Osteocyte (in vitro differentiated cells): ENCODE measurements at places on chromosomes 2 and 18. TPM values are rescaled to one million over a fixed set of nuclear protein-coding genes. Genes with fewer than 3 reads are reported as not detected.

DNA sequence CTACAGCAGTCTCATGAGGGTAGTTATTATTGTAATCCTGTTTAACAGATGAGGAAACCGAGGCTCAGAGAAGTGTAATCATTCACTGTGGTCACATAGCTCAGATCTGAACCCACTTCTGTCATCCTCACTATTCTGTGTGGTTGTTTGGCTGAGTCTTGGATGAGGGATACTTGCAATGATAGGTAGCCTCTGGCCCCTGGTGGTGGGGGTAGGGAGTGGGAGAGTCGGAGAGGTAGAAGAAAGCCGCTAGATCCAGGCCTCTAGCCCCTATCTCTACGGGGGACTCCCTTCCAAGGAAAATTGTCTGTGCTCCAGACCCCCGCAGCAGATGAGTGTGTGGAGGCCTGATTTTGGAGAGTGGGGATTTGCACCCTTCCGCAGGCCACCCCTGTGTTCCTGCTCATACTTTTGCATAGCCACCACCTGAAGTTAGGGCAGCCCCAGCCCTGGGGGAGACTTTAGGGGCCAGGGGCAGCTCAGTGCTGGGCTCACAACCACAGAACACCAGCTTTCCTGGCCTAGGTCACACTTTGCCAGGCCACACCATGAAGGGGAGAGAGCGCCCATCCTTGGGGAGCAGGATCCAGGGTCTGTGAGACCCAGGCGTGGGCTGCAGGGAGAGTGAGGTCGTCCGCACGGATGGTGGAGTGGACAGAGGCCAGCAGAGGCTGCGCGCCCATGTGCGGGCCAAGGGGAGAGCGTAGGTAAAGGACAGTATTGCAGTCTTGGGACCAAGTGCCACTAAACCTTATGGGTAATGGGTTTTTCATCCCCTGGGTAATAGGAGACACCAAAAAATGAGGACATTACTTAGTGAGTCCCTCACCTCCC is 148.2 kb downstream of the GLI2 start:
- DNase-seq, result no peak

DNA sequence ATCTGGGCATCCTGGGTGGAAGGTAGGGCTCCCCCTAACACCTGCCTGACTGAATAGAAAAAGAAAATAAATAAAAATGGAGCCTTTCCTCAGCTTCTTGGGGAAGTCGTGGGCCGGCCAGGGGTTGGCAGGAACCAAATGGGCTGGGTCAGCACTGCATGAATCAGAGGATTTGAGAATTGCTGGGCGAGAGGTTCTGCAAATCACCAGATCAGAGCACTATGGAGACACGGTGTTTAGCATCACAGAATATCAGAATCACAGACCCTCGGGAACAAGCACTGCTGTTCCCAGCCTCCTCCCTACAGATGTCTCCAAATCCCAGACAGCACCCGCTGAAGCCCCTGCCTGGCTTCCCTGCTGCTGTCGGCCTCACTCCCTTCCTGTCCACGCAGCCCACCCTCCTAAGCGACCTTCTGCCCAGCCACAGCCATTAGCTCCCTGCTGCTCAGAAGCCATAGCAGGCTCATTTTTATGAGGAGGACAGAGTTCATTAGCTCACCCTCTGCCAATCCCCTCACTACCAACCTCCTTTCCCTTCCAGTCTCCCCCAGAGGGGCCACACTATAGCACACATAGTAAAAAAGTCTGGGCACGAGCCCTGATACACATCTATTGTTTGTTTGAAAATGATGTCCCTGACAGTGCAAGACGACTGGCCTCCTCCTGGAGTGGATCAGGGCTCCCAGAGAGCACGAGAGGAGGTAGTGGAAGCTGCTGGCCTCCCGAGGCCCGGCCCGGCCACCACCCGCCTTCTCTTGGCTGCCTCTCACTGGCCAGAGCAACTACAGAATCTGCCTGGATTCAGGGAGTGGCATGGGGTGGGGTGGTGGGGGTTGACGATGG is 64.6 kb upstream of the TAF1B start:
- DNase-seq, result no peak

DNA sequence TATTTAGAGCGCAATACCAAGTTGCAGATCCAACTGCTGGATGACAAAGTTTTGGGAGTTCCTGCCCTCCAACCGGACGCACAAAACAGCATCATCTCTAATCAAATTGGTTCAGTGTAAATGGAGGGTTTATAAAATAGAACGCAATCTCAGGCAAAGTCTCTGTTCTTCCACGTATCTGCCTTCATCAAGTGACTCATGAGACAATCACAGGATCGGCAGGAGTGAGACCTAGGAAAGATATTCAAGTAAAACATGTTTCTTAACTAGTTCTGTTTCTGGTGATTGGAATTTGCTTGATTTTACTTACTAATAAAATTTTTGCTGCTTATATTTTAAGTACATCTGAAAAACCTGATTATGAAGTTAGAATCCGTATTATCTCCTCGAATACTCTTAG is 7.6 kb downstream of the FZD5 start:
- no peak for DNase-seq

GRCh38 chr2:128424406-128425171 is 105.9 kb upstream of the HS6ST1 start:
- no peak for DNase-seq

DNA sequence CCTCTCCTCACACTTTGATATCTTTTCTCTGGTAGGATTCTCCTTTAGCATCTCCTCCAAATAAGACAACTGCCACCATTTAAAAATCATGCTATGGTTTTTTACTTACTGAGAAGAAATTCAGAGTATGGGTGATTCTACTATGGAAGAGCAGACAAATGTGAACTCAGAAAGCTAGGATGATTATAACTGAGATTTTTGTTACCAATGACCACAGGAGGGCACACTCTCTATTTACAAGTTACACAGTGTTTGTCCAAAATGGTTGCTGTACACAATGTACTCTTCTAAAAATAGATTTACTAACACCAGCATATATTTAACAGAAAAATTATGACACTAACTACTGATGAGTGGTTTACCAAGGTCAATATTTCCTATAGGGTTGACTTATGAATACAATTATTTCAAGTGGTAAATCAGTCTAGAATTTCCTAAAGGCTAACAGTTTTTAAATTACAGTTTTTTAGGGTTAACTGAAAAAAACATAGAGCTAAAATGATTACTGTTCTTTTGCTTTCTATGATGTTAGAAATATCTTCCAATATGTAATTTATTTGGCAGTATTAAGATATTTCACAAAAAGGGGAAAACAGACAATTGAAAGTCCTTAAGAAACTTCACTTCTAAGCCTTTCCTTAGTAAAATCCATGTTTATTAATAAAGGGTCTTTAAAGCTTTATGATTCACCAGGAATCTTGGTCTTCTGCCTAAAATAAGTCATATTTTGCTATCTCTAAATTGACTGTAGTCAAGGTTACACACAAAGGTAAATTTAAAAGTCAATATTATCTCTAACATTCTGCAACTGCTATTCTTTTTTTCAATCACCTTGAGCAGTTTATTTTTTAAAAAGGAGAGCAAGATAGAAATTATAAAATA is 57.2 kb downstream of the MAP4K3 start:
- no peak for DNase-seq

The CNDP1 gene
- not detected in 2 replicates for total RNA-seq

- no peak for DNase-seq
Observed at GRCh38 chr18:3454365-3455089, 4.6 kb downstream of the TGIF1 start.

DNA sequence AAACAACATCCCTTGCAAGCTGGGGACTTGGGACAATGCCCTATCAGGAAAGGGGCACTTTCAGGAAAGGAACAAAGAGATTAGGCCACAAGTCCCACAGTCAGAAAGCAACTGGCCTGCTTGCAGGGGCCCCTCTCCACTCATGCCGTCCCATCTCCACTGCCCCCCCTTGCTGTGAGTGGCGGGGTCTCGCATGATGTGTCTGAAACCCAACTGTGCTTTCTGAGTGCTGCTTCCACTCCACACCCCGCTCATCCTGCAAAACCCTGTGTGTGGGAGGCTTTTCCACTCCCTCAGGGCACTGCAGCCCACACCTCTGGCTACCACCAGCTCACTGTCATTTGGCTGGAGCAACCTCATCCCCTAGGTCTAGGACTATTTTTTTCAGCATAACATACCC is 7.9 kb downstream of the HS6ST1 start:
- no peak for DNase-seq

DNA sequence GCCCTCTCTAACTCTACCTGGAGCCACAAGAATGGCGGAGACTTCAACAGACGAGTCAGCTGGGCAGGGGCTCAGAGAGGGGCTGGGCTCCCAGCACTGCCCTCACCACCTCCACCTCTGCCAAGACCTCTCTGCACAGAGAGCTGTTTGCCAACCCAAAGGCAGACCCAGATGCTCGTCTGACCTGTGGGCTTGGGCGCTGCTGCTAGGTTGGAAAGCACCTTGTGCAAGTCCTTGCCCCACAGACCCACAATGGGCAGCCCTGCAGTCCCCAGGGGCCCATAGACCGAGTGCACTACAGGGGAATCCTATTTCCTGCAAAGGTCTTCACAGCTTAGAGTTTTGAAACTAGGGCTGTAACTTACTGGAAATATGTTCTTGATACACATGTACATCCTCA is 13.3 kb downstream of the ACKR3 start:
- DNase-seq, result no peak

GRCh38 chr2:178152033-178152432 is 39.8 kb downstream of the RBM45 start:
- DNase-seq, result no peak

DNA sequence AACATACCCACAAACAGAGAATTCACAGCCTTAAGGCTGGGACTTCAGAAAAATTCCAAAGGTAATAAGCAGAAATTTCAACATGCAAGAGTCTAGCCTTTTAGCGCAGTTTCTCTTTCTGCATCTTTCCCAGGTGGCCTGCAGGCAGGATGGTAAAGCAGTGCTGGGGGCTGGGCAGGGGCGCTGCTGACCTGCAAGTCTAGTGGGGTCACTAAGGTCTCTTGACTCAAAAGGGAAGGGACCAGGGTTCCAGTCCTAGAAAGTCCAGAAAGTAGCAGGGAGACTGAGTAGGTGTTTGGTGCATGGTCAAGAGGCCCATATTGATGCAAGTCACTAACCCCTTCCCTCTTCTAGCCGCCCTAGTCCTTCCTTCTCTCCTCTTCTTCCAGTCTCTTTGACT is 169.2 kb downstream of the TGIF1 start:
- no peak for DNase-seq

GRCh38 chr2:224922142-224922727 is 120.0 kb downstream of the DOCK10 start:
- no peak for DNase-seq

The SLC5A7 gene
- total RNA-seq, result not detected in 2 replicates
